ENCODE measurements at places on chromosomes 1 and 21.

GRCh38 chr1:67110352-67110751, 24.4 kb downstream of the C1orf141 start:
- H3K4me1 ChIP-seq, result no peaks in the 10 kb centered on the region
- no peak for DNase-seq
- no peaks in the 10 kb centered on the region for H3K36me3 ChIP-seq
- H3K4me3 ChIP-seq, result no peak overlapping the region

DNA sequence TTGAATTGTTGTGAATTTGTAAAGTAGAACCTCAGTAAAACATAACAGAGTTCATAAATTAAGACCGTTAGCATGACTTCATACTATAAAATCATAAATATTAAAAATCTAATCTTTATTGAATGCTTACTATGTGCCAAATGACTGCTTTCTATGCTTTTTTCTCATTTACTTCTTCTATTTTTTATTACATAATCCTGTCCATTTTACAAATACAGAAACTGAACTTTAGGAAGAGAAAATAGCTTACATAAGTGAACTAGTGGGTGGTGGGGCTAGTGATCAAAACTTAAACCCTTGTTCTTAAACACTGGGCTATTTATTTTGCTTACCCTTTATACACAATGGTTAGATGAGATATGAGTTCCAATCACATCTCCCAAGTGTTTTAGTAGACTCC, 122.3 kb downstream of the ZC3H11B start:
- no peaks in the 10 kb centered on the region for H3K4me1 ChIP-seq
- H3K36me3 ChIP-seq, result no peaks in the 10 kb centered on the region
- no peak overlapping the region for H3K27ac ChIP-seq
- no peak for DNase-seq
- no peak overlapping the region for H3K4me3 ChIP-seq

DNA sequence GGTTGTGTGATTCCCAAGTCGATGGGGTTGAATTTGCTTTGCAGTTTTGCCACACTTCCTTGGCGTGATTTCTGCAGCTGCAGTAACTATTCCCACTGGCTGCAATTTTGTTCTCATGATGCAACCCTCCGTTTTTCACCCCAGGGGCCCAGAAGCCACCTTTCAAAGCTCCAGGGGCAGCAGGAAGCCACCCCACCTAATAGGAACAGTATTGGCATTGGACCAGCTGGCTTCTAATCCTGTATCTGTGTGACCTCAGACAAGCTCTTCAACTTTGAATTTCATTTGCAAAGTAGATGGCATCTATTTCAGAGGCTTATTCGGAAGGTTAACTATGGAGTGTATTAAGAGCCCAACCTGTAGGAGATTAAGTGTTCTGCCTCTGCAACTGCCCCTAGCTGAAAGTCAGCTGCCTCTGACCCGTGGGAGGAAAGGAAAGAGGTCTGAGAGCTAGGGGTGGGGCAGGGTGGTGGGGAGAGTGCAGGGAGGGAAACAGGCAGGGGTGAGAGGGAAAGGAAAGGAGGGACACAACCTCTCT, 12.6 kb downstream of the C1orf115 start:
- H3K36me3 ChIP-seq, result peaks cover 6% of the 10 kb centered on the region
- H3K27ac ChIP-seq, result no peak overlapping the region
- H3K4me1 ChIP-seq, result no peaks in the 10 kb centered on the region

DNA sequence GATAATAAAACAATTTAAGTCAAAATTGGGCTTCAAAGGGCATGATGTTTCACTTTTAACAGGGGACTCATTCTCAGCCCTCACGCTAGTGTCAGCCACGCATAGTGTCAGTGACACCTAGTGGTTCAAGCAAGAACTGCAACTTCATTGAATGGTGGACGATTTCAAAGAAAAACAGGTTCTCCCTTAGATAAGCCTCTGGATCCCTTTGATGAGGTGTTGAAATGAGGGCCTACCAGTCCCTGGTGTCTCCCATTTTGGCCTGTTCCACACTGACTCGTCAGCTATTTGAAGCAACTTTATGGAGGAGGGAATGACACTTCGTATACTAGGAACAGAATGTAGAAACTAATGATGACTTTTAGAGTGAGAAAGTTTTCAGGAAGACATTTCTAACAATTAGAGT, 56.2 kb downstream of the FCRL5 start:
- peaks cover 90% of the 10 kb centered on the region for H3K27me3 ChIP-seq
- no peak overlapping the region for H3K4me3 ChIP-seq
- H3K27ac ChIP-seq, result no peak overlapping the region
- peak; percentile 74 for DNase-seq
- H3K4me1 ChIP-seq, result peaks cover 5% of the 10 kb centered on the region
- H3K36me3 ChIP-seq, result no peaks in the 10 kb centered on the region

- H3K4me3 ChIP-seq, result no peak overlapping the region
- no peak overlapping the region for H3K27ac ChIP-seq
- H3K27me3 ChIP-seq, result no peaks in the 10 kb centered on the region
- DNase-seq, result no peak
Measured at GRCh38 chr1:167056529-167057231, 33.5 kb downstream of the GPA33 start.

DNA sequence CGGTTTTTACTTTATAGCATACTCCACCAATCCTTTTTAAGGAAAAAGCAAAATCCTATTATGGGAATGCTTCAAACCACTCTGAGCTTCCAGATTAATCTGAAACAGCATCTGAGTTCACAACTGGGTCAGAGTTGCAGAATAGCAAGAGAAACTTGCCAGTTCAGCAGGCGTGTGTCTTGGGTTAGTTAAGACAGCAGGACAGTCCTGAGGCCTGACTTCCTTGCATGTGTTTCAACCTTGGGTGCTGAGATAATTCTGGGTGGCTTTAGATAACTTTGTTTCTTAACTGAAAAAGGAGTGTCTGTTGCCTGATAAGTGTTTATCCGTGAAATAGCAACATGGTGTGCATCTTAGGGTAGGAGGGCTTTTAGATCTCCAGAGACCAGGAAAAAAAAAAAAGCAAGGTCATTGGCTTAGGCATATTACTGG, 169.2 kb downstream of the DHRS3 start:
- no peak overlapping the region for H3K27ac ChIP-seq
- no peak overlapping the region for H3K4me3 ChIP-seq
- peaks cover 18% of the 10 kb centered on the region for H3K36me3 ChIP-seq
- peaks cover 13% of the 10 kb centered on the region for H3K4me1 ChIP-seq
- DNase-seq, result no peak

Data from MCF 10A (cell line).